ENCODE measurements at places on chromosomes 5 and 9.

DNA sequence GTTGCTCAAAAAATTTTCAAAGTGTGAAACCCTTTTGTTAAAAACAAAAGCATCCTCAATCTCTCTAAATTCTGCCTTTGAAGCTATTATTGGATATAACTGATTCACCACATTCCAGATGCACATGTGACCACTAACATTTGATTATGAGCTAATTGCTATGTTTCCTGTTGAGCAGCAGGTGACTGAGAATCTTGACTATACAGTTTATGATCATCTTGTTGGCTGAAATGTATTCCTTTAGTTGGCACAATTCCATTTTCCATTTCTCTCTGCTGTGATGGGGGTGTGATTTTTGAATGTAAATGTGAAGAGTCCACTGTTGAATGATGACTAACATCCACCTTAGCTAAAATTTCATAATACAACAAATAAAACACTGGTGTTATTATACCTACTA lies 10.7 kb downstream of the LYSMD3 start:
- DNase-seq, result no peak

DNA sequence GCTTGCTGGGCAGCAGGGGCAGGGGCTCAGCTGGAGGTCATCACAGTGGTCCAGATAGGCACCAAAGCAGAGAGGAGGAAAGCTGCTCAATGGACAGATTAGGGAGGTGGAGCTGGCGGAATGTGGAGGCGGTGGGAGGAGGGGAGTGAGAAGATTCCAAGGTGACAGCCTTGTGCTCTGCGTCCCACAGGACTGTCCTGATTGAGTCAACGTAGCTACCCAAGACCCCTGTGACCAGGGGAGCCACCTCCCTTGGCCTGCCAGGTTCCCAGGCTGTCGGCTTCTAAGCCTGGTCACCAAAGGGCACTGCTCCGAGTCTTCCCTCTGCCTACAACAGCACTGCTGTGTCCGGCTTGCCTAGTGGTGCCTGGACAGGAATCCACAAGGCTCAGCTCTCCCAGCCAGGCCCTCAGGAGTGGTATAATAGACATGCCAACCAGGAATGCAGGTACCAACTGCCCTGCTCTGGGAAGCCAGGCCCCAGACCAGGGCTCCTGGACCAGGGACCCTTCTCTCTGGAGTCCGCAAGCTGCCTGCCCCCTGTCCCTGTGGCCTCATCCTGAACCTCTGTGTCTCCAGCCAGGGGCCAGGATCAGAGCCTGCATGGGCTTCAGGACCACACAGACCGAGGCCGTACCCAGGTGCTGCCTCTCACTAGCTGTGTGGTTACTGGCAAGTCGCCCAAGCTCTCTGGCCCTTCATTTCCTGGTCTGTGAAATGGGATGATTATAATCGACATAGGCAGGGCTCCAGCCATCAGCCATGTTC lies 67.9 kb downstream of the STK10 start:
- DNase-seq, result no peak

- DNase-seq, result no peak
Observed at GRCh38 chr5:172147857-172148256, 40.2 kb downstream of the STK10 start.

DNA sequence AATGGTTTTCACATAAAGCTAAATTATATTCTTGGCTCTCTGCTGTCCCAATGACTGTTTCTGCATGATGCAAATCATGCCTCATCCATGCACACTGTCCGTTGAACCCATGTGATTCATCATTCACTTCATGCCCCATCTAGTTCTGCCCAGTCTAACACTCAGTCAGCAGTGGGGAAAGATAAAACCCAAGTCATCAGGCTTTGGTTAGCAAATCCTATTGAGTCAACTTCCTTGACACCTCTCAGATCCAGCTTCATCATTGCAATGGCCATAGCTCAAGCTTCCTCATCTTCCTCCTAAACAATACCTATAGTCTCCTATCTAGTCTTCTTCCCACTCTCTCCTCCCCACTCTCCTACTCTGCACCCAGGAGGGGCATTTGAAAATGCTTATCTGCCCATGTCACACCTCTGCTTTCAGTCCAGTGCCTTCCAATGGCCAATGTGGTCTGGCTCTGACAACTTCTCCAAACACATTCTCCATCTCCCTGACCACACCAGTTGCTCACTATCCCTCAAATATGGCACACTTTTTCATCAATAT lies 266.0 kb upstream of the TRIM32 start:
- no peak for DNase-seq

DNA sequence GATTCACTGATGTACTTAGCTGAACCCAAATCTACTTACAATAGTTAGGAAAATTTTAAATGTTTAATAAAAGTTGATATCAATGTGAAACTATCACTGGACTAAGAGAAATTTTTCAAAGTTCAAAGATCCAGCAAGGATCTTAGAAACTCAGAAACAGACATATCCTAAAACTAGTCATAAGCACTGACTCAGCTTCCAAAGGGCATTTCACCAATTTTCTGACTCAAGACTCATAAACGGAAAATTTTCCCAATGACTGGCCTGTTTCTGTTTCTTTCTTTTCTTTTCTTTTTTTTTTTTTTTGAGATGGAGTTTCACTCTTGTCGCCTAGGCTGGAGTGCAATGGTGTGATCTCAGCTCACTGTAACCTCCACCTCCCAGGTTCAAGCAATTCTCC lies 66.6 kb downstream of the CDC14B start:
- DNase-seq, result no peak

GRCh38 chr5:79983618-79984017 lies 7.4 kb downstream of the MTX3 start:
- DNase-seq, result no peak

DNA sequence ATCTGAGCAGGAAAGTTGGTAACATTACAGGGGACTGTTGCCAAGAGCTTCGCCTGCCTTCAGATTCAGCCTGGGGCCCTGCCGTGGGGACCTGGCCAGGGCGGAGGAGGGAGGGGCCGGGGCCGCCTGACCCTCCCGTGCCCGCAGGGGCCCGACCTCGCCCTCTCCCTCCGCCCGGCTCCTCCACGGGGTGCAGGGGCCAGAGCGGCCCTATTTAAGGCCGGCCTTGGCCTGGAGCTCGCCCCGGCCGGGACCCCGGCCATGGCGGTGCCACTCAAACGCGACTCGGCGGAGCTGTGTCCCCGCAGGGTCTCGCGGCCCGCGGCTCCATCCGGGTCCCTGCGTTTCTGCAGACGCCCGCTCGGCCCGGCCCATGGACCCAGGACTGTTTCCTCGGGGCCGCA lies 757 bp downstream of the TMEM250 start:
- no peak for DNase-seq

GRCh38 chr5:179509239-179509638 lies 41.1 kb upstream of the RUFY1 start:
- DNase-seq, result no peak

DNA sequence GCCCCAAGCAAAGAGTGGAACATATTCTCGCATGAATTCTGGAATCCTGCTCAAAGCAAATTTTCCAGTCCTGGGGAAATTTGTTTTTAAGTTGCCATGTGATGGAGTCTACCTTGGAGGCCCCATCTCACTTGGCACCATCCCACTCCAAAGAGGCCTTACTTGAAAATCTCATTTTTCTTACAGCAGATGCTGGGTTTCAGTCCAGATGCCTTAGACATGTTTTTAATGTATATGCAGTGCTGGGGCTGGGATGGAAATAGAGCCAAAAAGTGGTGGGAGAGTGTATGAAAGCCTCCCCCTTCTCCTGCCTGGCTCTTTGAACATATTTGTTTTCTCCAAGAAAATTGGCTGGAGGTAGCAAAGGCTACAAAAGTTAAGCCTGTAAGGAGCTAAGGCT lies 493.7 kb downstream of the ENC1 start:
- no peak for DNase-seq

DNA sequence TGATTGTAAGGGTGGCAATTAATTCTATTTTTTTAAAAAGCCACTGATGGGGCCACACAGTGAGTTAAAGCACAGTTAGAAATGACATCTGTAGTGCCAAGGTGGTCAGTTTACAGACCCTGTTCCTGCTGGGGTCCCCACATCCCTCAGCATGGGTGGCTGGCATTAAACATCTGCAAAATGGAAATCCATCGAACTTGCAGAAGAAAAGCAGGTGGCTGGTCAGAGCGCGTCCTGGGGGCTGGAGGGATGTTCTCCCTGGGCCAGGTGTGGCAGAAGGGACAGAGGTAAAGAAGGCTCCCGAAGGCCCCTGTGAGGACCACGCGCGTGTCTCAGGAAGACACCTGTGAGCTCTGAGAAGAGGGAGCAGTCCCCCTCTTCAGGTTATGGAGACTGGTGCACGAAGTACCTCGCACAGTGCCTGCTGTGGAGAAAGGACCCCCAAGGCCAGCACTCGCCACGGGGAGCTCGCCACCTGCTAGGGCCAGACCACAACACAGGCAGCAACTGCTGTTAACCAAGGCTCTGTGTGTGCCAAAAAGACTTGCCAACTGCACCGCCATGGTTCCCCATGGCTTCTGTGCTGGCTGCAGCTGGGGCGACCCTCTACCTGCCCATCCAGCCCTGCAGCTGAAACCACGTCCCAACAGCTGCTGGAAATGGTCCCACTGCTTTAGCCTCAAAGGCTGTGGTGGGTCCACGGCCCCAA lies 65.2 kb downstream of the RASGEF1C start:
- no peak for DNase-seq

DNA sequence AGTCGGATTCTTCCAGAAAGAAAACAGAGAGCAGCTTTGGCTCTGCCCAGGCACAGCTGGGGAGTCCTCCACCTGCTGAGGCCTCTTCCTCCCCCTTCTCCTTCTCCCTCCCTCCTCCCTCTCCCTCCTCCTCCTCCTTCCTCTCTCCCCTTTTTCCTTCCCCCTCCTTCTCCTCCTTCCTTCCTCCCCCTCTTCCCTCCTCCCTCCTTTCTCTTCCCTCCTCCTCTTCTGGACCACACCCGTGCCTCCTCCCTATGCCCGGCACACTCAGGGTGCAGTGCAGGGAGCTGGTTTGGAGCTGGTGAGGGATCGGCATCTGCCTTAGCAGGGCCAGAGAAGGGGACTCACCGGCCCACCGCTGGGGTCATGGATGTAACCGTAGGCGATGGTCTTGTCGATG lies 30.2 kb downstream of the DBH start:
- DNase-seq, result no peak
